Stimulated activated CD8-positive, alpha-beta memory T cell treated with anti-CD3 and anti-CD28 coated beads, Interleukin-2, amount 100 ng/mL, for 1 hour (primary cell): ENCODE measurements at places on chromosomes 16 and 17.

DNA sequence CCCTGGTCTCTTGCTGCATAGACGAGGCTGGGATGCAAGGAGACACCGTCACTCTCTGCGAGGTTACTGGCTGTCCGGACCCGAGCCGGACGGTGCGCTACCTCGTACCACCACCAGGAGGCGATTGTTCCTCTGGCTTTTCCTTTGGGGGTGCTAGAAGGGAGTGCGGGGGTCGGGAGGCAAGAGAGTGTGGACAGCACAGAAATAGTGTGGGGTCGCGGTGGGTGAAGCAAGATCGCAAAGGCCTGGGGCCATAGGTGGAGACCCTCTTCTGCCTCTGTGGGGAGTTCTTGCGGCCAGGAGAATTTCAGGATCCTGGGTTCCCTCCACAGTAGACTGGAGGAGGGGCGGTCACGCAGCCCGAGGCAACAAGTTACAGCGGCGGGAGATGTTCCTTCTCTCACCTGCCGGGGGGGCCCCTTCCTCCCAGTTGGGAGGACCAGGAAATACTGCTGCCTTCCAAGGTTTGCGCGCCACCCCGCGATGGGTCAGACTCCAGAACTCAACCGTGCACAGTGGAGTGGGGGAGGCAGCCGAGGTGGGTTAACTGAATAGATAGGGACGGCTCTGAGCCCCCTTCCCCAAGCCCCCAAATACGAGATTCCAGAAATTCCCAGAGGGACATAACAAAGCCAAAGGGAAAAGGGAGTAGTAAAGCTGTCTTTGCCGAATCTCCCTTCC, 6.9 kb downstream of the PHOSPHO1 start:
- DNase-seq = peak; percentile 49

DNA sequence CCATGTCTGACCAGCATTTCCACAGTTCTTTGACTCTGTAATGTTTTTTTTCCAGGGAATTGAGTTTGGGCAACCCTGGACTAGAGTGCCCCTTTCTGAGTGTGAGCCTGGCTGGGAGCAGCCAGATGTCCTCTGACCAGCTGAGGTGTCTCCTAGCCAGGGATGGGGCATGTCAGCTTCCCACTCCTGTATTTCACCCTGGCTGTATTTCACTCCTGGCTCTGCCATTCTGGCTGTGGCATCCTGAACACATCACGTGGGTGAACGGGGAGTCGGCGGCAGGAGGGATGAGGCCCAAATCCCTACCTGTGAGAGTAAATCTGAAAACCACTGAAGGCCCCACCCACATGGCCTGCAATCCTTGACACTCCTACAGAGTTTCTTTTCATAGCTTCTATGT, 31.3 kb downstream of the KDM8 start:
- no peak for DNase-seq

DNA sequence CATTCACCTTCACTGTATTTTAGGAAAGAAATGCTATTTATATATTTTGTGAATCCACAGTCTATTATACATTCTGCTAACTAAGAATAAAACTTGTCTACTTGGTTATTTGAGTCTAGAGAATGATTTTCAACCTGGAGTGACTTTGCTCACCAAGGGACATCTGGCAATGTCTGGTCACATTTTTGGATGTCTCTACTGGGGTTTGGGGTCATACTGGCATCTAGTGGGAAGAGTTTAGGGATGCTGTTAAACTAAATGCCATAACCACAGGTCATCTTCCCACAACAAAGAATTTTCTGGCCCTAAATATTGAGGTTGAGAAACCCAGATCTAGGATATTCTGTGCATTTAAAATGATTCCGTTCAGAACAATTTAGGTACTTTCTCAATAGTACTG, 26.0 kb downstream of the KCNJ16 start:
- DNase-seq = no peak

GRCh38 chr16:79183571-79183970, 417.0 kb downstream of the MAF start:
- no peak for DNase-seq

GRCh38 chr17:30565073-30565935, 88.1 kb downstream of the GOSR1 start:
- DNase-seq = no peak
